ENCODE measurements at places on chromosomes 16 and 17.

DNA sequence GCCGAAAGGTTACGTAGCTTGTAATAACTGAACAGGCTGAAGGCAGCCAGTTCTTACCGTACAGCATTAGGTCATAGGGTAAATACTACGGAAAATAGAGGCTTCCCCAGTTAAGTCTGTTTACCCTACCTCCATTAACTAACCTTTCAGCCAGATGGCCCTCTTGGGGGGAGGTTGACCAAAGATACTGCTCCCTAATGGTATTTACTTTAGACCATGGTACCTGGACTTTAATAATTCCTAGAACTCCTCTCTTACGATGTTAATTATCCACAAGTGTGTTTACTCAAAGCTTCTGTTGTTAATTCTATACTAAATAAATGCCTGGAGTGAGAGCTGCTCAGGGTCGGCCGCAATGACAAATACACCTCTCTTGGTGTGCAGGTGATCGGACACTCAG, 9.8 kb upstream of the ADAT1 start:
- no peak for DNase-seq

- DNase-seq: no peak
These were observed 2.3 kb upstream of the MPP2 start for GRCh38 chr17:43909537-43910231.

DNA sequence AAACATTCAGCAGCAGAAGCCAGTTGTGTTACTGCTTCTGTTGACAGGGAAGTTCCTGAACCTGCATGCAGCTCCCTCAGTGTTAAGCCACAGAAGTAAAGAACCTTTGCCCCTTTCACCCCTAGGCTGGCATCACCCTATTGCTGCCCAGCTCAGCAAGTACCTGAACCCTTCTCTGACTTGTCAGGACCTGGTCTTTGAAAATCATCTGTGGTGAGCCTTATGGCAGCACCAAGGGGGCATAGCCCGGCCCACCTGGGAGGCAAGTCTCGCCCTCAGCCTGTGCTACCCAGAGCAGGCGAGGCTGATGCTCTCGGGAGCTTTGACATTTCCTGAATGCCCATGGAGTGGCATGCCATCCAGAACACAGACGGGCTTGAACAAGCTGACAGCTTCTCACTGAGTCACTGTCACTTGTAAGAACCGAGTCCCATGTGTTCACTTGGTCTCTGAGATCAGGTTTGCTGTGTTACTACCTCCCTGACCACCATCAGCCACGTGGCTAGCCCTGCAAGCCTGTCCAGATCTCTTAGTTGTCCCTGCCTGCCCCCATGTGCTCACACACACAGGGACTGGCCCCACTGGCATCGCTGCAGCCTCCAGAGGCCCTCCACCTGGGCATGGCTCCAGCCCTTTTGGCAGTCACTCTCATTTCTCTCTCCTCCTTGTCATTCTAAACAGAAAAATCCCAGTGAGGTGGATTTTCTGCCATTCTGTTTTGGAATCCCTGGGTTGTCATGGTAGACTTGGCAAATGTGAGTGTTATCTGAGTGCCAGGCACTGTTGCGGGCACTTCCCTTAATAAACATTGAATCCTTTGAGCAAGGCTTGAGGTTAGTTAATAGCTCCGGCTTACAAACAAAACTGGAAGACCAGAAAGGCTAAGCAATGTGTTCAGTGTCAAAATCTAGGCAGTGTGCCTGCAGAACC, 2.9 kb upstream of the CARMIL2 start:
- no peak for DNase-seq

DNA sequence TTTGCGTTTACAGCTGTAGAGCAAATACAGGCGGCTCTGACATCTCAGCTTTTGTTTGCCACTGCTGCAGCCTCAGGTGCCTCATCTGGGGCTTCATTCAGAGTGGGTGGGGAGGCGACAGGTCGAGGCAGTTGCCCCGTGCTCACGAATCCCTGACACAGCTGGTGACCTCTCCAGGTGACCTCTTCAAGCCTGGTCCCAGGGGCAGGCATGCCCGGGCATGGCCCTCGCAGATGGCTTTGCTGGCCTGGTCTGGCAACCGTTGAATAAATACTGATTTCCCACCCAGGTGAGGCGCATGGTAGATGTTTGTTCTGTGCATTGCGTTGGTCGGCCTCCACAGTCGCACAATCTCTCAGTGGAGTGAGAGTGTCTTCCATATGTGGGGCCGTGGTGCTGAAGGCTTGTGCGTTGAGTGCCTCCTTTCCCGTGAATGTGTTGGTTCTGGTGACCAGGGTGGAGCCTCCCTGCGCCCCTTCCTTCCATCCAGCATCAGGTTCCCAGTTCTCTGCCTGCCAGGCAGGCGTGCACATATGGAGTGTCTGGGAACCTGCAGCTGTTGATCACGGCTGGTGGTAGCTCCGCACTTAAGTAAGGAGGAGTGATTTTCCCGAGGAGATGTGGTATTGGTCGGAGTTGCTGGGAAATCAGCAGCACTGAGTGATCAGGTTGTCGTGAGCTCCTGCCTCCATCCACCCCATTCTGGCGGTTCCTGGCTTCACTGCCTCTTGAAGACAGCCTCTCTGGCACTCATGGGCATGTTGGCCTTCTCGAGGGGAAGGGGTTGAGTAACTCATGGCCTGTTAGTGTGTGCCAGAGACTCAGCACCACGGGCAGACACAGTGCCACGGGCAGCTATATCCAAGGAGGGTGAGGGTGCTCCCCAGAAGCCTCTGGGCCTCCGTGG, 149.7 kb downstream of the RPTOR start:
- DNase-seq: no peak

- DNase-seq: no peak
These were observed 54.8 kb downstream of the CDH13 start for GRCh38 chr16:82681592-82681991.

DNA sequence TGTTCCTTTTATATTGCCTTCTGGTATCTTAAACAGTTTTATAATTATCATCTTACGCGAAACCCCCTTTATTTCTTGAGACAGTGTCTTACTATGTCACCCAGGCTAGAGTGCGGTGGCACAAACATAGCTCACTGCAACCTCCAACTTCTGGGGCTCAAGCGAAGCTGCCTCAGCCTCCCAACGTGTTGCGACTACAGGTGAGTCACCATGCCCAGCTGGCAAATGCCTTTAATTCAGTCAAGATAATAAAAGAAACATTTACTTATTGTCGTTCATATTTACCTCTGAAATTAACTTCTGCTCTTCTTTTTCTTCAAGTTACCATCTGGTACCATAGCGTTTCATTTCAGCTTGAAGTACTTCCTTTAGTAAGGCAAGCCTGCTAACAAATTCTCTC, 43.9 kb downstream of the FBXL20 start:
- no peak for DNase-seq

GRCh38 chr17:78558181-78558850, 18.9 kb downstream of the DNAH17 start:
- peak; percentile 8 for DNase-seq

- DNase-seq: no peak
These were observed 7.8 kb downstream of the TRAF7 start for GRCh38 chr16:2163211-2163881.

- DNase-seq: no peak
These were observed 19.1 kb upstream of the KIFC3 start for GRCh38 chr16:57821149-57821971.

- DNase-seq: no peak
These were observed 4.4 kb upstream of the EIF4A3 start for GRCh38 chr17:80151333-80151732.

DNA sequence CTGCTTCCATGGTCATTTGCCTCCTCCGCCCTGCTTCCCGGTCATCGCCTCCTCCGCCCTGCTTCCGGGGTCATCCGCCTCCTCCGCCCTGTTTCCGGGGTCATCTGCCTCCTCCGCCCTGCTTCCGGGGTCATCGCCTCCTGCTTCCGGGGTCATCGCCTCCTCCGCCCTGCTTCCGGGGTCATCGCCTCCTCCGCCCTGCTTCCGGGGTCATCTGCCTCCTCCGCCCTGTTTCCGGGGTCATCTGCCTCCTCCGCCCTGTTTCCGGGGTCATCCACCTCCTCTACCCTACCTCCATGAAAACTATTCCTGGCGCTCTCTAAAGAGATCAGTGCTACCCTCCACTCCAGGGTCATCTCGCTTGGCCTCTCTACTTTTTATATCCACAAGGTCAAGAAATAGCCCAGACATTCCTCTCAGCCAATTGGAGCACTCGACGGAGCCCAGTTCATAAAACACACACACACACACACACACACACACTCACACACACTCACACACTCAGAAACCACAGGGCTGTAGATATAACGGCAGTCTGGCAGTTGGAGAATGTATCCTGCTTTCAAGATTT, 44.8 kb downstream of the TRARG1 start:
- DNase-seq: no peak

DNA sequence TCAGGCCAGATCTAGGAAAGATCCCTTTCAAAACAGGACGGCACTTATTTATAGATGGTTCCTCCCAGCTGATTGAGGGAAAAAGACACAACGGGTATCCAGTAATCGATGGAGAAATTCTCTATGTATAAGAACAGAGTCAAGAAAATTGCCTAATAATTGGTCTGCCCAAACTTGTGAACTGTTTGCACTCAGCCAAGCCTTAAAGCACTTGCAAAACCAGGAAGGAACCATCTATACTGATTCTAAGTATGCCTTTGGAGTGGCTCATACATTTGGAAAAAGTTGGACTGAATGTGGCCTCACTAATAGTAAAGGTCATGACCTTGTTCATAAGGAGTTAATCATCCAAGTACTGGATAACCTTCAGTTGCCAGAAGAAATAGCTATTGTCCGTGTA, 5.9 kb downstream of the HPR start:
- DNase-seq: no peak

DNA sequence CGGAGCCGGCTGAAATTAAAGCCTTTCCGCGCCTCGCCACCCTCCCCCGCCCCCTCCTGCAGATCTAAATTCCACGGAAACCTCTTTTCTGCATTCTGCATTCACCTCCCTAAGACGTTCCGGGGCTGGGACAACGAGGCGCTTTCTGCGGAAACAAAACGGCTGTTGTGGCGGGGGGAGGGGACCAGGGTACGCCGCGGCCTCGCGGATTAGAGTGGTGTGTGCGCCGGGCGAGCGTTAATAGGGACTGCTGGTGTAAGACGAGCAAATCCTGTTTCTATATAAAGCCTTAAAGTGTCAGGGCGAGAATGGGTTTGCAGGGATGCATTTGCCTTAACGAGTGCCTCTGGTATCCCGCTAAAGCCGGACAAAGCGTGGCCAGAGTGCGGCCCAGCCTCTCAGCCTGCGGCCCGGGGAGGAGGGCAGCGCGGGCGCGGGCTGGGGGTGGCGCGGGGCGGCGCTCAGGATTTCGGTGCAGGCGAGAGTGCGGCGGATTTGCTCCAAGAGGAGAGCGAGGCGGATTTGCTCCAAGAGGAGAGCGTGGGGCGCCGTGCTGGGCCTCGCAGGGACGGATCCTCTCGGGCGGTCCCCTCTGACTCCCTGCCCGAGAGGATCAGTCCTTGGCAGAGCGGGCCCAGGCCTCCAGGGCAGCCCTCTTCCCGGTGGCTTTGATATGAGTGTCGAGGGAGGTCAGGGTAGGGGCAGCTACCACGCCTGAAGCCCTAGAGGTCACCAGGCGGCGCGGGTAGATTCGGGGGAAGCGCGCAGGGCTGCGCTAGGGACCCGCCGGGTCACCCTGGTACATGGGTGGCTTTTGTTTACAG, 5.1 kb downstream of the BAHCC1 start:
- DNase-seq: peak; percentile 42

- DNase-seq: peak; percentile 62
These were observed 36.6 kb upstream of the TMEM132E start for GRCh38 chr17:34542700-34543336.

Measured in stimulated activated CD4-positive, alpha-beta T cell treated with anti-CD3 and anti-CD28 coated beads, Interleukin-15, amount 100 ng/mL, for 24 hours (primary cell).